ENCODE measurements at places on chromosomes 1 and 21. TPM values are rescaled to one million over a fixed set of nuclear protein-coding genes. Genes with fewer than 3 reads are reported as not detected.
A peak's percentile ranks its signal among the peaks of the same experiment; 100 is the strongest.

DNA sequence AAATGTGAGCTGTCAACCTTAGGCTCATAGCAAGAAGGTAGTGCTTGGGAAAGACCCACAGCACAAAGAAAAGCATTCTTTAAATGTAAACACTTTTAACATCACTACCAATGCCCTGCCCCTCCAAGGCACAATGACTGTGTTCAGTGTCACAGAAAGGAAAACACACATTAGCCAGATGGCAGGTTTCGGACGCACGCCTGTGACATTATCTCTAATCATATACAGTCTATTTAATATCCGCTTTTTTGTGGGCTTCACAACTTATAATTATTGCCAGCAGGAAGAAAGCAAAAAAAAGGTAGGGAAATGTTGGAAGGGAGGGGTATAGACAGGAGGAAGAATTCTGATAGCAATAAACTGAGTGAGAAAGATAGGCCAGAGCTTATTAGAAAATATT, 112.4 kb upstream of the BEND5 start:
- DNase-seq = no peak

DNA sequence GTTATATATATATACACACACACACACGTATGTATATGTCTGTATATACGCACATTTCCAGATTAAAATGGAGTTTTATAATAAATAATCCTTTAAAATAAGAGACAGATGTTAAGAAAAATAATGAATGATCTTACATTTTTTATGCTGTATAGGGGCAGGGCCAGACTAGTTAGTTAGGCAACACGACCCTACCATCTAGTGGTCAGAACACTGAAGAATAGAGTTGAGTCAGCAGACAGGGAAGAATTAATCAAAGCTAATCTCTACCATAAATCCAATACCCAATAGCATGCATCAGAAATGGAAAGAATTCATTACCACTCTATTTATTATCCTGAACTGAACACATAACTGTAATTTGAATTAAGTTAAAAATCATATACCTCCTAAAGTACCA, 156.7 kb downstream of the BRINP3 start:
- DNase-seq = no peak

GRCh38 chr1:44012941-44013609, 18.2 kb downstream of the SLC6A9 start:
- DNase-seq = no peak

HSD11B1 gene
- 2.8 TPM for total RNA-seq

- DNase-seq = no peak
These were observed 34.2 kb upstream of the JUN start for GRCh38 chr1:58818075-58818474.

- DNase-seq = no peak
These were observed 24.6 kb upstream of the SLC2A1 start for GRCh38 chr1:42983253-42983652.

ICOSLG gene
- total RNA-seq = 4.4 TPM

- DNase-seq = no peak
These were observed 36.9 kb upstream of the HHAT start for GRCh38 chr1:210291786-210292230.

DNA sequence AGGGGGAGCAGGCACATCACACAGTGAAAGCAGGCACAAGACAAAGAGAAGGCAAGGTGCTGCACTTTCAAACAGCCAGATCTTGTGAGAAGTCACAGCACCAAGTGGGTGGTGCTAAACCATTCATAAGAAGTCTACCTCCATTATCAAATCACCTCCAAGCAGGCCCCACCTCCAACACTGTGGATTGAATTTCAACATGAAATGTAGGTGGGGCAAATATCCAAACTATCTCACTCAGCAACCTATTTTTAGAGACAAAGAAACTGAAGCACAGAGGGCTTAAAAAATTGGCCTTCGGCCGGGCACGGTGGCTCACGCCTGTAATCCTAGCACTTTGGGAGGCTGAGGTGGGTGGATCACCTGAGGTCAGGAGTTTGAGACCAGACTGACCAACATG, 90.4 kb downstream of the UBE2U start:
- DNase-seq = no peak

DNA sequence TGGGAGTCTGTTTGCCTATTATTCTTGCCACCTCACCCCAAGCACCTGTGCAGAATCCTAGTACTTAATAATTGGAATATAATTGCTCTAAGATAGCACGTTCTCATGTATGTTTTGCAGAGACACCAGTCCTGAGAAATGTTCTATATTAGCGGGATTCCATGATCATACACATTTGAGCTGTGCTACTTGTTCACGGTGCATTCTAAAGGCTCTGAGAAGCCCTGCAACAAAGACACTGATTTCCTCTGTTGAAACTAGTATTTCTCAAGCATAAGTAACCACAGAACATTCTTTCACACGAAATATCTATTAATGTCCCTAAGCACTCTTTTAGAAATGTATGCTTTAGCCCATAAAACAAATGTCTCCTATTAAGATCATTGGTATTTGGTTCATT, 109.4 kb downstream of the BARHL2 start:
- no peak for DNase-seq

DNA sequence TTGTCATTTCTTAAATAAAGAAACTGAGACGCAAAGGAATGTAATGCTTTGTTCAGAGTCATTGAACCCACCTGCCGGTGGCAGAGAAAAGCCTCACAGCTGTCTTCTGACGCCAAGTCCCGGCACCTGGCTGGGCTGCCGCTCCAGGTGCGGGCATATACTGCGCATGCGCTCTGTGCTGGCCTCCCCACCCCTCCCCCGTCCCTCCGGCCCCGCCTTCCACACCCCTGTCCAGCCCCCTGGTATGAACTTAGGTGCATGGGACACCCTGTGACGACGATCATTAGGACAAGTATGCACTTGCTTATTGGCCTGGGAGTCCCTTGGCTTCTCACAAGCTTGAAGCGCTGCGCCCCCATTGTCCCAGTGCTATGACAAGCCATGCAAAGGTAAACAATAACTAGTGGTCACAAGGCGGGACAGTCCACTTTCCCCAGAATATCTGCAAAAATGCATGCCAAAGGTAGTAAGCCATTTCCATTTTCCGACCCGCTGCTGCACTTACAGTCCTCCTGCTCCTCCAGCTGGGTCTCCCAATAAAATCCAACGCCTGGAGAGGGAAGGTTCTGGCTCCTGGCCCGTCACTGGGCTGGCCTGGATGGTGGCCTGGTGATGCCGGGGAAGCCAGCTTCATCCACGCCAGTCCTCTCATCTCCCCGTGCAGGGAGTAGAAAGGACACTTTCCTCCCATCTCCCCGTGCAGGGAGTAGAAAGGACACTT, 100.4 kb downstream of the PSMG1 start:
- peak; percentile 63 for DNase-seq

DEPDC1 gene
- 0.45 TPM for total RNA-seq

GRCh38 chr1:183920651-183921050, 115.7 kb downstream of the RGL1 start:
- no peak for DNase-seq

- DNase-seq = peak; percentile 72
These were observed 2.2 kb upstream of the IRF6 start for GRCh38 chr1:209808059-209808581.

PRAMEF20 gene
- not detected for total RNA-seq

GRCh38 chr21:38858026-38858811, 52.5 kb downstream of the ETS2 start:
- no peak for DNase-seq

DNA sequence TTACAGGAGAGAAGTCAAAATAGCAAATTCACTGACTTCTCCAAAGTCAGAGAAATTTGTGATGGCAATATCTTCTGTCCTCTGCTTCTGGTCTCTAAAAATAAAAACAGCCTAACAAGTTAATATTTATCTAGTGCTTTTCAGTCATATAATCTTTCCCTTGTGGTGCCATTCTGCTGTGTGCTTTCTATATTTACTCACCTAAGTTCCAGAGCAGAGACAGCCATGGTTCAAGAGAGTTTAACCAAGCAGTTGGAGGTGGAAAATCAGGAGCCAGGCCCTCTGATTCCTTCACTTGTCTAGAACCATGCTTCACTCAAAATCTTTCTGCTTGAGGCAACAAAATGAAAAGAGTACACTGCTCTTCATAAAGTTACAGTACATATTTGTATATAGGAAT, 39.3 kb downstream of the BRINP2 start:
- no peak for DNase-seq

DNA sequence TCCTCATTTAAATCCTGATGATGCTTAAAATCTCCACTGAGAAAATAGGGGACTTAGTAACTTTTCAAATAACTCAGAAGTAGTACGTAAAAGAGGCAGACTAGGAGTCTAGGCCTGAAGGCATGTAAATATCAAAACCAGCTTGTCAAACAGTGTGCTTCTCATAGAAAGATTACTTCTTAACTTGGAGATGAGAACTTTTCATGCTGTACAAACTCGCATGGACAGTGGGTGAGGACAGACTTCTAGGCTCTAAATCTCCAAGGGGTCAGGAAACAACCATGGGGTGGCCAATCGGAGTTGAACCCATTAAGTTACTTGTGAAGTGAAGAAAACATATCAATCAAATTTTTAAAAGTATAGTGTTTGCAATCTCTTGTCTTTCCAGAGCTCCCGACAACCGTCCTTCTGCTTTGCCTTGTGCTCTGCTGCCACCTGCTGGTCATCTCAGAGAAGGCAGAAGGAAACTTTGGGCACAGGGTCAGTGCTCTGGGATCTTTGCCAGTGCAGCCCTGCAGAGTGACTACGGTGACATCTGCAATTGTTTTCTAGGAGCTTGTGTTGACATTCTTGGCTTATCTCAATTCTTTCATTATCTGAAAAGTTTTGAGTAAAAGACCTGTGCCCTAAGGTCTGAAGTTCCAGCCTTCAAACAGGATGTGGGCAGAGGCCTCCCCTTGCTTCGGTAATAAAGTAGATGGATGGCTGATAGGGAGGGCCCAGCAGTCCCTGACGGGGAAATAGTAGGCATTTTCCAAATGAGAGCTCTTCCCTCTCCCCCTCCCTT, 105.1 kb upstream of the PDE4B start:
- DNase-seq = peak; percentile 88

DNA sequence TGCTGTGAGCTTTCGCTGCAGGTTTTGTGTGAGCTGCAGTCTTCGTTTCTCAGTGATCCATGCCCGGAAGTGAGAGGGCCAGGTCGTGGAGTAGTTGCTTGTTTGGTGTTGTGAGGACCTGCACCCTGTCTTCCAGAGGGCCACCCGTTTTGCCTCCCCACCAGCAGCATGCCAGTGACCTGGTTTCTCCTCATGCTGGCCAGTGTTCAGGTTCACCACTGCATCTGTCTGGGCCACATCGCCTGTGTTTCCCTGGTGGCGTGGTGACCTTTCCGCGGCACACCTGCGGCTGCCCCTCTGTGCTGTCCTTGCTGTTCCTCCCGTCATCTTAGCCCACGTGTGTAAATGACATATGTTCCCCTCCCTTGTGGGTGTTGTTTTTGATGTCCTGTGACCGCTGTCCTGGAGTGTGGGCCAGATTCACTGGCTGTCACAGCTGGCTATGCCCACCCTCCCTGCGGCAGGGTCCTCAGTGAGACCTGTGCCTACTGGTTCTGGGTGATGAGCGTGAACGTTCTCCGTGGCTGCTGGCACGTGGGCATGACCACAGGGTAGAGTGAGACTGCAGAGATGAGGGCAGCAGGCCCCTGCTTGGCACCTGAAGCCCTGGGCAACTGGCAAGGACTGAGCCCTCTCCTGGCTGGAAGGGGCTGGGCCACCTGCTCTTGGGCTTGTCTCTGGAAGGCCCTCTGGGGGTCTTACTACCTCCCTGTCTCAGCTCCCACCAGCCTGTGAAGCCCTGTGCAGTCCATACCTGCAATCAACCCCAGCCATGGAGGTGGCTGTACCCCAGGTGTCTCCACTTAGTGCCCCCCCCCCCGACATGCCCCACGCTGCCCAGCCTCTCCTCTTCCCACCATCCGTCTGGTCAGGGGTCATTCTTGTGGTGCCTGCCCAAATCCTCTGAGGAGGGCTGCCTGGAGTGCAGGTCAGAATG, 7.3 kb downstream of the IBA57 start:
- no peak for DNase-seq

- no peak for DNase-seq
These were observed 8.8 kb upstream of the AHDC1 start for GRCh38 chr1:27612718-27613117.

GRCh38 chr1:151311589-151312331, 15.5 kb downstream of the PI4KB start:
- DNase-seq = peak; percentile 61

DNA sequence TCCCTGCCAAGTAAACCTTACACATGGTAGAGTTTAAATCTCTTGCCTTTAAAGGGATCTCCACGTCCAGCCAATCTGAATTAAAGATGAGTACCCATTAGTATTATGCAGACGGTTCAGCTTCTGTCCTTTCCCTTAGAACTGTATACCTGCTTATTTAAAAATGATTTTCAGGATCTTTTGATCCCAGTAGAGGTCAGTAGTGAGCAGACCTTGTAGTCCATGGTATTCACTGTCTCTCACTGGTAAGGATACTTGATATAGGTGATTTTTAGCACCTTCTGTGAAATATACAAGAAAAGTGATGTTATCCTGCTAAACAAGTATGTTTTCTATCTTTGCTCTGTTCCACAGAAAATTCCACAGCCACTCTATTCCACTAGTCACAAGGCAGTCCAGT, 1211.6 kb upstream of the ADGRL4 start:
- DNase-seq = no peak

HLX gene
- total RNA-seq = 4.0 TPM

GRCh38 chr1:219924342-219924741, 4.0 kb downstream of the SLC30A10 start:
- DNase-seq = no peak

- DNase-seq = no peak
These were observed 45.2 kb downstream of the TENT5C start for GRCh38 chr1:117650840-117651568.

DNA sequence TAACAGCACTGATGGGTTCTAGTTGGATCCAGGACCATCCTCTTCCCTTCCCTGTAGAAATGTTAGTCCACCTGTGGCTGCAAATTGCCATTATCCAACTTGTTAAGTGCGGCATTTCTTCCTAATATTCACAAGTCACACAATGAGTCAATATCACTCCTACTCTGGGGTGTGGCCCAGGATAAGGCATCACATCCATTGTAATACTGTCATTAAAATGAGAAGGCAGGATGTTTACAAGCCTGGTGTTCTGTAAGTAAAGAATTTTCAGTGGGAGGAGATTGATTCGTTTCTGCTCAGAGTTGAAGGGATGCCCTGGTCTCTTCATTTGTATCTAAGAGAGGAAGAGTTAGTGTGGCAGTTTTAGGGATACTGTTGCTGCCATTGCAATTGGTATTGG, 18.1 kb upstream of the ARHGAP29 start:
- no peak for DNase-seq

CPLANE2 gene
- 9.7 TPM for total RNA-seq

GRCh38 chr21:39579734-39580332, 32.9 kb upstream of the B3GALT5 start:
- no peak for DNase-seq

CFAP141 gene
- total RNA-seq = not detected

GRCh38 chr1:15295696-15296095, 48.7 kb downstream of the FHAD1 start:
- no peak for DNase-seq

- DNase-seq = no peak
These were observed 9.0 kb upstream of the RHBG start for GRCh38 chr1:156359973-156360372.

DNA sequence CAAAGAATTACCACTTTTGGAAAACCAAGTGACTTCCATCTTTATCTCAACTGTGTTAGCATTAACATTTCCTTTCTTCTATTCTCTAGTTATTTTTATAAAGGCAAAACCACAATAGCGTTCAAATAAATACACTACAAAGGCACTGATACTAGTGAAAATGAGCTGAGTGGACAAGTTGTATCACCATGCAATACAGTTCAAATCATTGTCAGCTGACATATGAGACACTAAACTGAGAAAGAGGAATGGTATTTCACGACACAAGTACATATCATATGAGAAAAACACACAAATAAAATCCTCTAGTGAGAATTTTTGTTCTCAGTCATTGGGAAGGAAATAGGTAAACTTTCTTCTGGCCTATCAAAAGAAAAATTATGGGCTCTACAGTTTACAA, 26.2 kb downstream of the ENAH start:
- no peak for DNase-seq

GGPS1 gene
- 29.8 TPM for total RNA-seq
